IMR-90 (cell line): ENCODE measurements at places on chromosomes 7 and 10. TPM values are rescaled to one million over a fixed set of nuclear protein-coding genes. Genes with fewer than 3 reads are reported as not detected.

DNA sequence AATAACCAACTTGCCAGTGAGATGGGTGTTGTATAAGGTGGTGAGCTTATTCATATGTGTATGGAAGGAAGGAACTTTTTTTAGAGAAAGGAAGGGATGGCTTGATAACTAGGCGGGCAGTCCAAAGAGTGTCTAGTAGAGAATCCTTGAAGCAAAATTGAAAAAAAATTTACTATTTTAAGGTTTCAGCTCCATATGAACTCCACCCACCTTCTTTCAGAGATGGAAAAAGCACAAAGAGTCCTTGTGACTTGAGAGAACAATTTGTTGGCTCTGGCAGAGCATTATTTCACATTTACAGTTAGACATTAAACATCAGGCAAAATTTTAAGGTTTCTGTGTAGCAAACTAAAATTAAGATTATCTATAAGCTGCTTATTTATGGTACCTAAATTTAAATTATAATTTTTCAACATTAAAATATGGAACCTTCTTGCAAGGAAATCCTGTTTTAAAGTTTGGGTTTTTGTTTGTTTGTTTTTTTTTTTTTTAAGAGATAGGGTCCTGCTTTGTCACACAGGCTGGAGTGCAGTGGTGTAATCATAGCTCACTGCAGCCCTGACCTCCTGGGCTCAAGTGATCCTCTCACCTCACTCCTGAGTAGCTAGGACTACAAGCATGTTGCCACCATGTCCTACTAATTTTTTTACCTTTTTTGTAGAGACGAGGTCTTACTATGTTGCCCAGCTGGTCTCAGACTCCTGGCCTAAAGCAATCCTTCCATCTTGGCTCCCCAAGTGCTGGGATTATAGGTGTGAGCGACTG lies 12.2 kb downstream of the PTPN12 start:
- no peak for DNase-seq

GRCh38 chr10:6396652-6397051 lies 183.4 kb downstream of the PRKCQ start:
- peak; percentile 85 for DNase-seq

The CYCS gene
- 47.2 and 59.0 TPM in 2 replicates for polyA plus RNA-seq

The PNLIPRP3 gene
- polyA plus RNA-seq: not detected in 2 replicates

GRCh38 chr7:111657018-111657417 lies 94.7 kb upstream of the IMMP2L start:
- no peak for DNase-seq

- DNase-seq: no peak
Observed at GRCh38 chr7:155229548-155230168, 68.0 kb upstream of the INSIG1 start.

The AQP1 gene
- polyA plus RNA-seq: 0.39 and 0.55 TPM in 2 replicates

DNA sequence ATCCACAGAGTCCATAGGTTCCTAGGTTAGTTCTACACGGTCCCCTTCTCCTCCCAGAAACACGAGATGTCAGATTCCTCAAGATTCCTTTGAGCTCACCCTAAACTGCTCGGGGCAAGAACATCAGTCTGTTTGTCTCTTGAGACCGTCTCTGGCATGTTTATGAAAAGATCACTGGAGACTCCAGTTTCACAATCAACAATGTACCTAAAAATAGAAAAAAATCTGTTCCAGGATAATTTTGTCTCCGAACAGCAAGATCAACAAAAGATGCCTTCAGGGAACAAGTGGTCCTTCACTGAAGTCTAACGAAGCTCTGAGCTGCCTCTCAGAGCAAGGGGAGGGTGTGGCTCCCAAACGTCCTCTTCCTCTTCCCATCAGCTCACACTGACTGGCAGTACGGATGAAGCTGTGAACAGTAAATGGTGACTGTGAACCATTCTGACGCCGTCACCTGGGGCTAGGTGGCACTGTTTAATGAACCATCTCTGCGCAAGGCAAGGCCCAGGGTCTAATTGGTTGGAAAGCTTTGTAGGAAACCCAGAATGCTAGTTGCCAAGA lies 156.2 kb upstream of the LYZL1 start:
- DNase-seq: peak; percentile 17
